ENCODE measurements at places on chromosomes 5 and 9.

DNA sequence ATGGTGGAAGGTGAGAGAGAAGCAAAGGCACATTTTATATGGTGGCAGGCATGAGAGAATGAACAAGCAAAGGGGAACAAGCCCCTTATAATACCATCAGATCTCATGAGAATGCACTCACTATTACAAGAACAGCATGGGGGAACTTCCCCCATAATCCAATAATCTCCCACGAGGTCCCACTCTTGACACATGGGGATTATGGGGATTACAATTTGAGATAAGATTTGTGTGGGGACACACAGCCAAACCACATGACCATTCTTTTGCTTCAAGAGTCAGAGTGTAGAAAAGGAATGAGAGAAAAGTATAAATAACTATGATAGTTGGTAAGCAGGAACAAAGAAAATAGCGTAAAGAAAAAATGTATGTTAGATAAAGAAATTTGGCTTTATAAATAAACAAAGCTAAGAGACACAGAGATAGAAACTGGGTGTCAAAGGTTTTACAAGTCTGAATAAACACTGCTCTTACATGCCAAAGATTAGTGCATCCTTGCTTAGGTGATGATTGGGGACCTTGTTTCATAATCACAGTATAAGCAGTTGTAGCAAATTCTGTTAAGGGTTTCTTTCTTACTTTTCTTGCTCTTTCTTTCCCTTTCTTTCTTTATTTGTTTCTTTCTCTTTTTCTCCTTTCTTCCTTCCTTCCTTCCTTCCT lies 91.9 kb upstream of the PAPPA start:
- peak; percentile 54 for DNase-seq

GRCh38 chr5:109786206-109786855 lies 96.6 kb downstream of the MAN2A1 start:
- no peak for DNase-seq

DNA sequence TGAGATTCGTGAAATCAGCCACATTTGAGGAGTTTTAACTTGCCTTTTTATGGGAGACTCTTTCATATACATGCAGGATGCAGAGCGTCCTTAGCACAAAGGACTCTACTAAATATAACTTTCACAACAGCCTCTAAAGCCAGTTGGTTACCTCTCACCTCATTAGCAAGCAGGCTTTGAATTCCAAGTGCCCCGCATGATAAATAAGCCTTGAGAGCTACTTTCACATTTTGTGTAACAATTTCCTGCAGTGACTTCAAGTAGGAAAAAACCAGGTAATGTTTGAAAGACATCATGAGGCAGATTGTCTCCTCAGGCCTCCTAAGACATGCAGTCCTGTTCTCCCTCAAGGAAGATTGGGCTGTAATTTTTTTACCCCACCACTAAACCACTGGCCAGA lies 50.5 kb downstream of the RALGPS1 start:
- no peak for DNase-seq

DNA sequence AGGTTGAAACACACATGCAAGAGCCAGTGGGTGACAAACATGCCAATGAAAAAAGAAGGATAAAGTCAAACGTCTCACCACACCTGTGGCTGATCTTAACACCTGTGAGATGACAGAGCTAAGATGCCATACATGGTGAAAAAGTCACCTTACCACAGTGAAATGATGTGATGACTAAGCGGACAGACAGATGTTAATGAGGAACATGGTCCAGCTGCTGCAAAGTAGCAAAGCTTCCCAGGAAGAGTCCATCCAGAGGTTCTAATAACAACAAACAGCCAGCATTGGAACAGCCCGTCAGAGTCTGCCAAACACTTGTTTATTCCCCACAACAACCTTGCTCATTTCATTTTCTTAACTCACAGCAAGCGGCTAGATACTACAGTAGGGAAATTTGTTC lies 1.9 kb downstream of the KIAA1191 start:
- DNase-seq: no peak

DNA sequence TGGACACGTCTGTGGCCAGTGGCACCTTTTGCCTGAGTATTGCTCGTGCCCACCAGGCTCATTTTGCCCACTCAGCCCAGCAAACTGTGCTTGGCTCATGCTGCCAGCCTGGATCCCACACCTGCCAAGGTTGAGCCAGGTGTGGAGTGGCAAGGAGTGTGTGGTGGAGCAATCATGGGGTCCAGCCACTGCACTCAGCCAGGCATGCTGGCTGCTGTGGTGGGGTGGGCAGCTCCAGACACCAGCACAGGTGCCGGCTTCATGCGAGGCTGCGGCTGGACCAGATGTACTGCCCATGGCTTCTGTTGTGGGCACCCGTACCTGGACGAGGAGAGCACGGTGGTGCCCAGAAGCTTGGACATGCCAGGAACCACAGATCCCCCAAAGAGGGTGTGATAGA lies 364.1 kb downstream of the TMEM38B start:
- DNase-seq: no peak

Data from NCI-H82 (cell line).